Hindlimb muscle (tissue), 1 donor: ENCODE measurements at places on chromosomes 16 and 17. TPM values are rescaled to one million over a fixed set of nuclear protein-coding genes. Genes with fewer than 3 reads are reported as not detected.

Gene GPR142
- 0.44 TPM for polyA plus RNA-seq

Gene ITGA2B
- polyA plus RNA-seq: 3.8 TPM

Gene TAT
- polyA plus RNA-seq: not detected

Gene EFNB3
- polyA plus RNA-seq: 5.4 TPM

Gene PIRT
- not detected for polyA plus RNA-seq

Gene CHRNE
- 3.3 TPM for polyA plus RNA-seq

Gene HIC1
- polyA plus RNA-seq: 33.7 TPM

DNA sequence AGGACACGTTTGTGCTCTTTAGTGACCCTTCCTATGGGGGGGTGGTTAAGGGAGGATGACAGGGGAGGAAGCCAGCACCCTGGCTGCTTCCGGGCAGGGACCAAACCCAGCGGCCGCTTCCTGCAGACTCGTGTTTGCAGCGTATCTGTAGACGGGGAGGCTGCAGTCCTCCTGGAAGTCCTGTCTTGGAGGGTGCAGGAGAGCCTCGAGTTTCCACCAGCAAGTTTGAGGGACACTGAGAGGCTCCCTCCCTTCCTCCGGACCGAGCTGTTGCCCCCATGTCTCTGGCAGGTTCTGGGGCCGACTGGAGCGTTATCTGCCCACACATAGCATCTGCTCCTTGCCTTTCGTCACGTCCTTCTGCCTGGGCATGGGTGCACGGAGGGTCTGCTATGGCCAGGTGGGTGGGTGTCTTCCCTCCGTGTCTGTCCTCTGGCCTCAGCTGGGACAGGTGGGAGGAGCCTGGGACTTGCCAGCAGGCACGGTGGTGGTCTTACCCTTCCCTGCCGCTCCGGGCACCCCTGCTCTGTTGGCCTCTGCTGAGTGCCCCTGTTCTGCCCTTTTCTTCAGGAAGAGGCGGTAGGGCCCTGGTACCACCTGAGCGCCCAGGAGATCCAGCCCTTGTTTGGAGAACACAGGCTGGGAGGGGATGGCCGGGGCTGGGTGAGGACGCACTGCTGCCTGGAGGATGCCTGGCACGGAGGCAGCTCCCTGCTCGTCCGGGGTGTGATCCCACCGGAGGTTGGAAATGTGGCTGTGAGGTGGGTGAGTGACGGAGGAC is 8.8 kb downstream of the ENGASE start:
- no peak for DNase-seq

DNA sequence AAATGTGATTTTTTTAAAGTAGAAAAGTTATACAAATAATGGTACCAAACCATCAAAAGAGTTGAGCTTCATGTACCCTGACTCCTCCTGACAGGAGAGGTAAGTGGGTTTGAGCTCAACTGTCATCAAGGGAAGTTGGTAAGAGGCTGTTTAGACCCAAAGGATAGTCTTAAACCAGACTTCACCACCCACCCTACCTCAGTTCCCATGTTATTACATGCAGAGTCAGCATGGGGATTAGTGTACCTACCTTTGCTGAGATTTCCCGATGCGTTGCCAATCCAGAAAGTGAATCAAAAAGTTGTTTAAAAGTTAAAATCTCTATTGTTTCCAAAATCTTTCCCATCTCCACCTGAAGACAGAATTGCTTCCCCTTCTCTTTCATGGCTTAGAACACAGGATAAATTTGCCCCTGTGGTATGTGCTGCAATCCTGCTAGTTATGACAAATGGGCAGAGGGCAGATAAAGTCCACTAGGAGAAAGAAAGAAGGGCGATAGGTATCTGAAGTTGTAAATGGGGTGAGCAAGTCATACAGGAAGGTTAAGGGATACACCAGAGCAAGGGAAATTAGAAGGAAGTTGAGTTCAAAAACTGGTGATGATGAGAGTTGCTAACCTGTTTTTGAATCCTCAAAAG is 72.8 kb downstream of the NEUROD2 start:
- no peak for DNase-seq

GRCh38 chr17:65307081-65307960 is 170.2 kb downstream of the RGS9 start:
- no peak for DNase-seq

GRCh38 chr17:18626152-18626870 is 17.9 kb downstream of the TBC1D28 start:
- DNase-seq: no peak

GRCh38 chr16:83939266-83939855 is 13.7 kb upstream of the OSGIN1 start:
- no peak for DNase-seq

GRCh38 chr17:57948555-57949420 is 6.4 kb downstream of the CUEDC1 start:
- no peak for DNase-seq

DNA sequence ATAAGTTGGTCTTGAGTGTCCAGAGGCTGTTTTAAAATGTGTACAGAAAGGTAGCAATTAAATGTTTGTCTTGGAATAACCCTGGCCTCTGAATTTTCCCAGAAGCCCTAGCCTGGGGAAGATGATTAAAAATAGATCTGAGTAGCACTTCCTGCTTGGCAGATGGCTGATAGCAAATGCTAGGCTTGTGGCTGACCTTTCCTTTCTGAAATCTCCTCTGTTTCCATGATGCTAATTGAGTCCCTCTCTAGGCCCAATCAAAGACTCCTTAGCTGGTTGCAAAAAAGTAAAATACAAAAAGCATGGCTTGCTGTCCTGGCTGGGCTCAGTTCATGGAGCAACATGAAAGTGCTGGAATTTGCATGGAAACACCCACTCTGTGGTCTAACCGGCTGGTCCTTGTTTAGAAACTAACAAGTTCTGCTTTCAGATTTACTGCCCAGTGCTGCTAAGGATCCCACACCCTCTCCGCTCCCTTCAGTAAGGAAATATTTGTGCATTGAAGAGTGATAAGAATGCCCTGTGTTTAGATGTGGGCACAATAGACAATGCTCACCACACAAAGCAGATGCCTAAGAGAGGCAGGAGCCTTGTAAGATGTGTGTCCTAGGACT is 40.8 kb downstream of the YPEL2 start:
- no peak for DNase-seq

GRCh38 chr17:35773679-35774425 is 13.2 kb downstream of the C17orf50 start:
- DNase-seq: no peak

DNA sequence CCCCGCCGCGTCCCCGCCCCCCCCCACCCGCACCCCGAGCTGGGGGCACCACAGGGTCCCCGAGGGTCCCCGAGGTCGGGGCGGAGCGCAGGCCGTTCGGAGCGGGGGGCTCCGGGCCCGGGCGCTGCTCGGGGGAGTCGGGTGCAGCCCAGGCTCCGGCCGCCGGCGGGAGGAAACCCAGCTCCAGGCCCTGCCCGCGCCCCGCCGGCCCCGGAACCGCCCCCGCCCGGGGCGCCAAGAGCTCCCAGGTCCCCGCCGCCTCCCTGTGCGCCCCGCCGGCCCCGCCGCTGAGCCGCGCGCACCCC is 33.2 kb upstream of the RPH3AL start:
- no peak for DNase-seq

- DNase-seq: peak; percentile 31
Measured at GRCh38 chr16:78681743-78682142, 582.3 kb downstream of the WWOX start.

DNA sequence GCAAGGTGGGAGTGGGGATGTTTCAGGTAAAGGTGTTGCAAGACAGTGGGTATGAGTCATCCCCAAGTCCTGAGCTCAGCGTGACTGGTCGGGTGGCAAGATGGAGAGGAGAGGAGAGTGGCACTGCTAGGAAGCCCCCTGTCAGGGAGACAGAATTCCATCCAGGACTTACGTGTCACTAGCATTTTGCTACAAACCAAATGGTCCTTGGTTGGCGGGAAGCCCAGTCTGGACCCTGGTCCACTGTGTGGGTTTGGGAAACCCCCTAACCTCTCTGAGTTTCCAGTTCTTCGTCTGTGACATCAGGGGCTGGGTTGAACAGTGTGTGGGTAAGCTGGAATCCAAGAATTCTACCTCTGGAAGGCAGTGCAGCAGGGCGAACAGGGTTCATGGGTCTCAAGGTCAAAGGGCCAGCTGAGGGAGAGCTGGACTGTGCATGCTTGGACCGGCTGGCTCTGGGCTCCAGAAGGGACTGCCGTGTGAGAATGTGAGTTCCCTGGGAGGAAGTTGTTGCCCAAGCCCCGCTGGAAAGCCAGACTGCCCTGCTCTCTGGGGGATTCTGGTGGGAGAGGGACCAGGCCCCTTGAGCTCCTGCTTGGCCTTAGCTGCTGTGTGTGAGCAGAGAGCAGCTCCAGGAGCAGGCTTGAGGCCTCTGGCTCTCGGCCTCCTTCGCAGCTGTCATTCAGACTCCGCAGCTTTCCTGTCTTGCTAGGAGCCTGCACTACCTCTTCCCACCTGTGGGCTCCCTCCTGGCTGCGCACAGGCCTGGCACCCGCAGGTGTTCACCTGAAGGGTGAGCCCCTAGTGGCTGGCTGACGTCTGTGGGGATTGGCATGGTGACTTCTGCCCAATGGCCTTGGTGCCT is 84.6 kb downstream of the NT5M start:
- no peak for DNase-seq

DNA sequence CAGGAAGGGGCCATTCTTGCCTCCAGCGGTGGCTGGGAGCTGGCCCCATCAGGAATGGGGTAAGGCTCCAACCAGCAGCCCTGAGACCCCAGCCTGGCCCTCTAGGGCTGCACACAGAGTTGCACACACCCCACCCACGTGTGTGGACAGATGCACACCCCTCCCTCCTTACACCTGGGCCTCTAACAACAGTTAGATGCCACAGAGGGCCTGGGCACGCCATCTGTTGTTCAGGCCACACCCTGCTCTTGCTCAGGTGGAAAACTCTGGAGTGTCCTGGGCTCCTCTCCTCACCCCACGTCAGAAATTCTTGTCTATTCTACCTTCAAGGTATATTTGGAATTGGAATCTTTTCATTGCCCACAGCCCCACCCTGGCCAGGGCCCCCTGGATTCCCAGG is 13.3 kb upstream of the RAI1 start:
- DNase-seq: no peak

- DNase-seq: no peak
Measured at GRCh38 chr17:73900516-73900915, 256.3 kb upstream of the SDK2 start.

DNA sequence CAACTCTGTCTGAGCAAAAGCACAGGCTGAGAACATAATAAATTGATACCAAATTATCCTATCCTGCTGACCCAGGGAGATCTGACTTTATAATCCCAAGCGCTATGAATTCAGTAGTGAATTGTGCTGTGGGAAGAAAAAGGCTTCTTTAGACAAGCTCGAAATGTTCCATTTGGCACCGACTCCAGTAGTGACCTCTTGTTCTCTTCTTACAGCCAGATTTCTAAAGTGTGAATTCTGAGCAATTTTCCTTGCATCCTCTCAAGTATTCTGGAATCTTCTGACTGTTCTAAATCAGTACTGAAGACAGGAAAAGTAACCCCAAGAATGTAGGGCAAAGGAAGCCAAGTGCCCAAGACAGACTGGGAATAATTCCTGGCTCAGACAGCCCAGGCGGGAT is 58.2 kb downstream of the CDYL2 start:
- DNase-seq: peak; percentile 48

DNA sequence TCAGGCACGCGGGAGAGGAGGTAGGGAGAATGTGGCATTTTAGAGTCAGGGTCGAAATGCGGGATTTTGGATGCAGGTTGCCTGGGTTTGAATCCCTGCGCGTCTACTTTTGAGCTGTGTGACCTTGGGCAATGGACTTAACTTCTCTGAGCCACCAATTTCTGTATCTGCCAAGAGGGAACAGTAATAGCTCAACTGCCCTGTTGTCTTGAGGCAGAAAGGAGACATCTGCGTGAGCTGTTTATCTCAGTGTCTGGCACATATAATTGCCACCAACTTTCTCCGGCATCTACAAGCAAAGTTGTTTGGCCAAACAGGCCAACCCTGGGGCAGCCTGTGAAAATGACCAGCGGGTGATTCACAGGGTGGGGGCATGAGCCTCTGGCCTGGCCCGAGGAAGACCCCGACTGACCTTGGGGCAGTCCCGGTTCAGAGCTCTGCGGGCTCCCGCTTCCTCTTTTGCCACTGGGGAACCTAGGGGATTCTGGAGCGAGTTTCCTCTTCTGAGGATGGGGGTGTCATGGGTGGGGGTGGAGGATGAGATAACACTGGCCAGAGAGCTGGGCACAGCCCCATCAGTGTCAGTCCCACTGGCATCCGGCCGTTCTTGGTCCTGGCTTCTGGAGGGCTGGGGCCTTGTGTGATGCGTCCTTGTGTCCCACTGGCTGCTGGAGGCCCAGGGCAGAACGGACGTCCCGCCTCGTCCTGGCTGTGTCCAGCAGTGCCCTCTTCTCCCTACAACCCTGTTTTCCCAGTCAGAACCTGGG is 1.3 kb downstream of the SNN start:
- DNase-seq: no peak

GRCh38 chr16:24721830-24722238 is 7.6 kb upstream of the TNRC6A start:
- no peak for DNase-seq
